Activated CD8-positive, alpha-beta memory T cell treated with anti-CD3 and anti-CD28 coated beads, Interleukin-2, amount 50 U/mL, for 48 hours (primary cell): ENCODE measurements at places on chromosomes 11 and 22.

- no peak for DNase-seq
Measured at GRCh38 chr11:3156661-3157311, 8.3 kb downstream of the OSBPL5 start.

DNA sequence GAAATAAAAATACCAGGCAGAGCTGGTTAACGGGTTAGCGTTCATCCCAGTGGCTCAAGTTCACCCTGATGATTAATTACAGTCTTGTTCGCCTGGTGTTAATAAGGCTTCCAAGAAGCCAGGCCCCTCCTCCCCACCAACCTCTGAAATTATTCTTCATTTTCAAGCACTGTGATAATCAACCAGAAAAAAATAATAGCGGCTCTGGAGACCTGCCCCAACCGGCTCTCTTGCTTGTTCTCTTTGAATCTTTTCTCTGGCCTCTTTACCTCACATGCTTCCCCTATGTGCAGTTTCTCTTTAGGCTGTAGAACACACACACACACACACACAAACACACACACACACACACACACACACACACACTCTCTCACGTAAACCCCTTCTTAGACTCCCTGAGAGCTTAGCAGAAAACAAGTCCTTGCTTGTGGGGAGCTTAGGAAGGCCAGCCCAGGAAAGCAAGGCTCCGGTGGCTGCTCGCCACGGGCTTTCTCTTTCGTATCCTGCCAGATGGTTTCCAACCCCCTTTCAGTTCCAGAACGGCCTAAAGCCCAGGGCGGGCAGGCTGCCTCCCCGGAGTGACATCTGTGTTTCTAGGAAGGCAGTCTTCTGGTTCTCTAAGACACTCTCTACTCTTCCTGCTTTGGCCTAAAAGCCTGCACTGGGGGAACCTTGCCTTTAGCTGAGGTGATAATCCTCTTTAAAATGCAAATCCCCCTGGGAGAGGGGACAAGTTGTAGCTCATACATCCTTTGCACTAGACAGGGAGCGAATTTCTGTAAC is 106.4 kb upstream of the SESN3 start:
- DNase-seq: peak; percentile 63

- no peak for DNase-seq
Measured at GRCh38 chr11:105181521-105181920, 42.0 kb upstream of the CARD18 start.

DNA sequence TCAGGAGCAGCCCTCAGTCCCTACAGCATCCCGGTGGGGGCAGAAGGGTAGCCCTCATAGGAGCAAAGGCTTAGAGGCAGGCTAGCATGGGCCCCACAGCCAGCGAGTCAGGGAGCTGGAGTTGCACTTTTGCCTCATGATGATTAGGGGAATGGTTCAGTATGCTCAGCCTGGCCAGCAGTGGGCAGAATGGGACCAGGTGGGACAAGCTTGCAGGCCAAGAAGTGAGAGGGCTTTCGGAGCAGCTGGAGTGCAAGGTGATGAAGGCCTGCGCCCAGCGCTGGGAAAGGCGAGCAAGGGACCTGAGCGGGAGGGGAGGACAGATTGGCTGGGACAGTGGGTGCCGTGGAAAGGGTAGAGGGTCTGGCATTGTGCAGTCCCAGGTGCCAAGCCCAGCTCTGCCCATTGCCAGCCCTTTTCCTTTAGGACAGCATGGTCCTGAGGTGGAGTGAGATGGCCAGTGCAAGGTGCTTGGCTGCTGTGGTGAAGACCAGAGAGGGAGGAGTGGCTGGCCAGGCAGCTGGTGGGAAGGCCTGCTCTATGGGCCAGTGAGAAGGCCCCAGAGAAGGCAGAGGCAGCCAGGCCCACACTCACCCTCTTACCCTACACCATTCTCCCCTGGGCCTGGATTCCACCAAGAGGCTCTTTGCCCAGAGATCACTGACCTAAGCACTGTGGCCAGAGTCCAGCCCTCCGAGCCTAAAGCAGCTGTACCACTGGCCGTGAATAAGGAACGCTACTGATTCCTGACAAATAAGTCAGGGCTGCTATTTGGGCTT is 47.9 kb upstream of the SUSD2 start:
- no peak for DNase-seq

DNA sequence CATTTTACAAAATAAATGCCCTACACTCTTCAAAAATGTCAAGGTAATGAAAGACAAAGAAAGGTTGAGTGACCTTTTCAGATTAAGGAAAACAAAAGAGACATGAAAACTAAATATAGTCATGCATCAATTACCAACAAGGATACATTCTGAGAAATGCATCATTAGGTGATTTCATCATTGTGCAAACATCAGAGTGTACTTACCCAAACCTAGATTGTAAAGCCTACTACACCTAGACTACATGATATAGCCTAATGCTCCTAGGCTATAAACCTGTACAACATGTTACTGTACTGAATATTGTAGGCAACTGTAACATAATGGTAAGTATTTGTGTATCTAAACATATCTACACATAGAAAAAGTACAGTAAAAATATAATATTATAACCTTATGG is 26.7 kb downstream of the INTS4 start:
- DNase-seq: no peak

DNA sequence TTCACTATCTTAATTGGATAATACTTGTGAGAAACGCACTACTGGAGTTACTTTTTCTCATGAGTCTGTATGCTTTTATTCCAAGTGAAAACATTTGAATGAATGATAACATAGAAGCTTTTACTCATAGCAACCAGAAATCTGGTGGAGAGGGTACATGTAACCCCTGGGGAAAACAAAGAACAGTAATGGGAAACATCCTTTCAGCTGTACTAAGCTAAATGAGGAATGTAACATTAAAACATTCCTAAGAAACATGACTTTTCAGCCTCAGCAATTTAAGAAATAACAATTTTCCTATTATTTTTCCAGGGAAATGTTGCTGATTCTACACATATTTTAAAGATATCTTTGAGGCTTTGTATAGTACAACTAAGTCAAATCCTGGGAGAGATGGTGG is 97.2 kb upstream of the CEP126 start:
- no peak for DNase-seq

DNA sequence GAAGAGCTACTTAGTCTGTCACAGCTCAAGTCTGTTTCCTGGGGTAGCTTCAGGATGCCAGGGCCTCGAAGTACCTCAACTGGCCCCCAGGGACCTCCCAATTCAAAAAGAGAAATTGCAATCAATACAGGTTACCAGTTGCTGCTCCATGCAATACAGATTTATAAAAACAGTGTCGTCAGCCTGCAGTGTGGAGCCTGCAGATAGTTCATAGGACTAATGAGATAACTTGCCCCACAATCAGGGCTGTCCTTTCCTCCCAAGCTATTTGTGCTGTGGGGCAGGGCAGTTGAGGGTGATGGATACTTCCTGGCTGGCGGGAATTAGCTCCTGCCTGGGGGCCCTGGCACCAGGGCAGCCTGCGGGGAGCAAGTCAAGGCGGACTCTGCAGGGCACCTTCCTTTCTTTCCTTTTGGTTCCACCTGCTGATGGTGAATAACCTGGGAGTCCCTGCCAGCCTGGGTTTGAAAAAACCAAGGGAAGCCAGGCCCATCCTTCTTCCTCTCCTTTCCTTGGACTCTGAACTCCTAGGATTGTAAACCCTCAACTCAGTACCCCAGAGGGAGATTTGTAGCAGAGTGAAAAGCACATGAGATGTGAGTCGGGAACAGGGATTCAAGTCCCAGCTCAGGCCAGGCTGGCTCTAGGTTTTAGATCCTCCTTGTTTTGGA is 216.6 kb downstream of the CEP164 start:
- no peak for DNase-seq

DNA sequence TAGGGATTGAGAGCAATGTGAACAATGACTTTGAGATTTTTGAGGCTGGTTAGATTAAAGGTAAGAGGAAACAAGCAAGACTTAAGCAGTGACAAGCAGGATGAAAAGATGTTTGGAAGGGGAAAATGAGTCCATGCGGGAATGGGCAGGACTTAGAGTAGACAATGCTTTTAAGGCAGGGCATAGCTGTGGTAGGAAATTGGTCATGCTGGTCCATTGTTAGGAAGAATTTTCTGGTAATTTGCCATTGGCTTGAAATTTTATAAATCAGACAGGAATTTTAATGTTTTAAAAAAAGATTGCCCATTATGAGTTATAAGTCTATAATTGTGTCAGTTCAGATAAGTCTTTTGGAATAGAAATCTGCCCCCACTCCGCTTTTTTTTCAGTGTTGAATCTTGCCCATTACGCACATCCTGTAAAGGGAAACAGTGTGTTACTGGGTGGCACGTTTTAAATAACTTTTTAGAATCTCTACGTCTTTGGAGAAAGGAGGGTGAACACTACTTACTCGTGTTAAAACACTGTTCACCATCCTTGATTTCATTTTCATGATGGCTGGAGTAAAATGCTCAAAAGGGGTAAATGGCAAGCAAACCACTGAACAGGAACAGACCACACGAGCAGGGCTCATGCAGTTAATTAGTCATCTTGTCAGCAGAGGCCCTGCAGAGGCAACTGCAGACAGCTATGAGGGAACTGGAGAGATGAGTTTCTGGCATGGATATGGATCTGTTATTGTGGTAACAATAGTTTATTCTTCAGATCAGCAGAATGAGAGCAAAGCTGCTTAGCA is 25.0 kb downstream of the SWAP70 start:
- no peak for DNase-seq

DNA sequence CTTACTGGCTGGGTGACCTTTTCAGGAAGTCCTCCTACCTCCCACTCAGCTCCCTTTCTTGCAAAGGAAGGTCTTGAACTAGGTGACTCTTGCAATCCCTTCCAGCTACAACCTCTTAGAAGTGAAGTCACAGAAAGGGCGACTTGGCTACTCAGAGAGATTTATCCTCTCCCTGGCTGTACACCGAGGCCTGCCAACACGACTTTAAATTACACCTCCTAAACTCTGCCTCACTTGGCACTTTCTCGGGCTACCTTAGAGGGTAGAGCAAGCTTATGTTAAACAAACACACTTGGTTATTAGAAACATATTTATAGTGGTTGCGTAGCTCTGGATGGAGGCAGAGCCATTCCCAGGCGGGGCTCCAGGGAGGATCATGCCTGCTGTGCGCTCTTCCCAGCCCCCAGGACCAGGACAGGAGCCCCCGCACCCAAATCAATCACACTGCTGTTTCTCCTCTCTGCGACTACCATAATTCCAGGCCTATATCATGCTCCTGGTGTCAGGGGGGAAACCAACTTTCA is 358.4 kb downstream of the BUD13 start:
- DNase-seq: no peak

GRCh38 chr11:26331911-26332571 is at the start of gene ANO3:
ANO3 (plus strand) TSS chr11:26332130; CDS start chr11:26332276, 146 bp downstream.
- DNase-seq: peak; percentile 50

DNA sequence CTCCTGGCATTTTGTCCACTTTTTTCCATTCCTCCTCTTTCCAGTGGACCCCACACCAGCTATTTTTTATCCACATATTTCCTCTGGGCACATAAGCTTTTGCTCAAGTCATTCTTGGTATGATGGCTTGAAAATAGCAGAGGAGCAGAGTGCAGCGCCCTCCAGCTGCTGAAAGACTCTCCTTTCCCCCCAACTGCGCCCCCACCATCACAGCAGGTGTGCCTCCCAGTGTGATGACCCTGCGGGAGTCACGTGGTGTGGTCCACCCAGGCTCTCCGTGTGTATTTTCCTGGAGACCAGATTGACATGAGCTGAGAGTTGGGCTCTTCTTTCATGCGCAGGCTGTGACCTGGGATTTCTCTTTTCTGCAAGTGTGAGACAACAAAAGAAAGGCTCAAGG is 1241.6 kb downstream of the TBC1D22A start:
- DNase-seq: no peak

GRCh38 chr22:32073262-32073661 is 30.2 kb downstream of the SLC5A1 start:
- DNase-seq: no peak
